ENCODE measurements at places on chromosomes 13 and 19. TPM values are rescaled to one million over a fixed set of nuclear protein-coding genes. Genes with fewer than 3 reads are reported as not detected.

IGFL3 gene
- total RNA-seq: not detected

ANKRD24 gene
- total RNA-seq: 0.20 TPM

SIGLEC10 gene
- not detected for total RNA-seq

C19orf67 gene
- not detected for total RNA-seq

SIAH3 gene
- total RNA-seq: not detected

ZNF460 gene
- 42.3 TPM for total RNA-seq

GNG8 gene
- total RNA-seq: not detected

ZNF541 gene
- not detected for total RNA-seq

YJEFN3 gene
- total RNA-seq: 1.3 TPM

LGI4 gene
- not detected for total RNA-seq

RELB gene
- total RNA-seq: 12.5 TPM

S1PR4 gene
- total RNA-seq: 0.75 TPM

FFAR2 gene
- not detected for total RNA-seq

Data from NCI-H460 (cell line).